IPS DF 6.9 (cell line): ENCODE measurements at places on chromosomes 16 and 17.

GRCh38 chr16:85735225-85735635 is 15.7 kb downstream of the C16orf74 start:
- H3K4me1 ChIP-seq: peaks cover 4% of the 10 kb centered on the region
- DNase-seq: no peak

GRCh38 chr16:56909527-56909979 is 22.4 kb upstream of the HERPUD1 start:
- no peak for DNase-seq
- H3K4me3 ChIP-seq: no peak overlapping the region
- H3K4me1 ChIP-seq: peaks cover 4% of the 10 kb centered on the region; the same call in 1 of the 2 replicates
- no peaks in the 10 kb centered on the region for H3K27me3 ChIP-seq

- H3K4me1 ChIP-seq: no peaks in the 10 kb centered on the region; the same call in 1 of the 2 replicates
- no peak overlapping the region for H3K4me3 ChIP-seq
- H3K27me3 ChIP-seq: no peaks in the 10 kb centered on the region
- no peak for DNase-seq
- no peaks in the 10 kb centered on the region for H3K36me3 ChIP-seq
These were observed 359.8 kb upstream of the ASIC2 start for GRCh38 chr17:33652731-33653398.

GRCh38 chr16:89216315-89217137 is 977 bp upstream of the ZNF778 start:
- no peak overlapping the region for H3K27ac ChIP-seq
- H3K36me3 ChIP-seq: peaks cover 2% of the 10 kb centered on the region; the same call in 1 of the 2 replicates
- DNase-seq: no peak

DNA sequence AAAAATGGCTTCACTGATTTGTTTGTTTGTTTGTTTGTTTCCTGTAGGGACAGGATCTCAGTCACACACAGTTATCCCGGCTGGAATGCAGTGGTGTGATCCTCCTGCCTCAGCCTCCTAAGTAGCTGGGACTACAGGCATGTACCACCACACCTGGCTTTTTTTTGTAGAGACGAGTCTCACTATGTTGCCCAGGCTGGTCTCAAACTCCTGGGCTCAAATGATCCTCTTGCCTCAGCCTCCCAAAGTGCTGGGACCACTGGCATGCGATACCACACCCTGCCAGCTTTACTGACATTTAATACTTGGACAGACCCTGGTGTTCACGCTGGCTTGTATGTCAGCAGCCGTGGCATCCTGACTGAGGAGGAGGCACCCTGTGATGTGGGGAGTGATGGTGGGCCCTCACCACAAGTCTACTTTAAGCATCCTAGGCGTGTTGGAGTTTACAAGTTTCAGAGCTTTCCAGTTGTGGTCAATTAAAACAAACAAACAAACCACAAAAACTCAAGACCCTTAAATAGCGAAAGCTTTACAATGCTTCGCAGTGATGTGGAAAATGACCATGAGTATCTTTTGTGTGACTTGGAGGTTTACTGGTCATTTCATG is 5.1 kb downstream of the ABCA3 start:
- H3K36me3 ChIP-seq: no peaks in the 10 kb centered on the region
- no peak overlapping the region for H3K4me3 ChIP-seq
- no peak overlapping the region for H3K27ac ChIP-seq
- H3K27me3 ChIP-seq: peaks cover 9% of the 10 kb centered on the region
- DNase-seq: no peak

DNA sequence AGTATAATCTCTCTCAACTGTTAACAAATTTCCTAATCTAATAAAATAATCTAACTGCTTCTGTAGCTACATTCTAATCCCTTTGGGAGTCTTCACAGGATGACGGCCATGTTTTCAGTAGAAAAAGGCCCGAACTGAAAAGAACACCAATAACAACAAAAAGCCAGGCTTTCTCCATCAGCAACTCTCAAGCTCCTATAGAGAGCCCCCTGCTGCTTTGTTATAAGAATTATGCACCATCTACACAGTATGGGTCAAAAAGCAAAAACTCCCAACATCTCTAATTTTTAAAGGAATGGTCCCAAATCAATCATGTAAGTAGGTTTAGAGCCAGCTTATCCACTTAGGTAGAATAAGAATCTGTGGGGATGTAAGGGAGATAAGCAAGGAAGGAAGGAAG is 163.6 kb upstream of the C17orf78 start:
- no peaks in the 10 kb centered on the region for H3K4me1 ChIP-seq
- DNase-seq: no peak

DNA sequence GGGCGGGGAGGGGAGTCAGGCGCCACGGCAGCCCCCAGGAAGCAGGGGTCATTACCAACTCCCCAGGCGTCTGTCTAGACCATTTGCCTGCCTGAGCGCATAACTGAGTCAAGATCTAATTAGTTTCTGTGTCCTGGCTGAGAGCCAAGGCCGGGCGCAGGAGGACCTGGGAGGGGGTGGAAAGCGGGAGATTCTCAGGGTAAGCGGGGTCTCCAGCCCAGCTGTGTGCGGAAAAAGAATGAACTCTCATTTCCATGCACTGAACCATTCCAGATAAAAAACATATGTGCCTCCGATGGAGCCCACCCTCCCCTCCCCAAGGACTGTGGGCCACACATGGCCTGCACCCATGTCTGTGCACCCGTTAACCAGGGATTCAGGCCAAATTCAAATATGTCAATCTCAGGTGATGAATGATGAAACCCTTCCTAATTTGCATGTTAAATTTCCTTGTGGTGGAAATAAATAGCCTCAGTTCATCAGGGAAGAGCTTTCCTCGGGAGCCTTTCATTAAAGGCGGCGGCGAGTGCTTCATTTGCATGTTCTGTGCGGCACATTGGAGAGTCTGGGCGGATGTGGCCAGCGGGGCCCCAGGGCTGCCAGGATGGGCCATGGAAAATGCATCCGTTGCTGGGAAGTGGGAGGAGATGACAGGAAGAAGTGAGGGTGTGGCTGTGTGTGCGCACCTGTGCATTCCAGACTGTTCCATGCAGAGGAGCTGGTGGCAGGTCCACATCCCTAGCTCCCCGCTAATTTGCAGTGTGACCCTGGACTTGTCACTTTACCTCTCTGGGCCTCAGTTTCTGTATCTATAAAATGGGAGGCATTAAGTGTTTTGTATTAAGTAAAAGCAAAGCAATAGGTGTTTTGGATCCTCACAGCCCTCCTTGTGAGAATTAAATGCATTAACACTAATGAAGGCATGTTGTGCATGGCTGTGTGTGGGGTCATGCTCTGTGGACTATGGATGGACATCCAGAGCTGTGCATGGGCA is 151.1 kb downstream of the SDK2 start:
- peaks cover 3% of the 10 kb centered on the region; the same call in 1 of the 2 replicates for H3K4me1 ChIP-seq
- no peak overlapping the region for H3K4me3 ChIP-seq
- H3K36me3 ChIP-seq: no peaks in the 10 kb centered on the region
- no peaks in the 10 kb centered on the region for H3K27me3 ChIP-seq

- H3K27me3 ChIP-seq: no peaks in the 10 kb centered on the region
- no peak overlapping the region for H3K4me3 ChIP-seq
- H3K27ac ChIP-seq: no peak overlapping the region
- H3K4me1 ChIP-seq: no peaks in the 10 kb centered on the region
- H3K36me3 ChIP-seq: no peaks in the 10 kb centered on the region
- no peak for DNase-seq
These were observed 13.5 kb downstream of the FLYWCH2 start for GRCh38 chr16:2896480-2897010.

DNA sequence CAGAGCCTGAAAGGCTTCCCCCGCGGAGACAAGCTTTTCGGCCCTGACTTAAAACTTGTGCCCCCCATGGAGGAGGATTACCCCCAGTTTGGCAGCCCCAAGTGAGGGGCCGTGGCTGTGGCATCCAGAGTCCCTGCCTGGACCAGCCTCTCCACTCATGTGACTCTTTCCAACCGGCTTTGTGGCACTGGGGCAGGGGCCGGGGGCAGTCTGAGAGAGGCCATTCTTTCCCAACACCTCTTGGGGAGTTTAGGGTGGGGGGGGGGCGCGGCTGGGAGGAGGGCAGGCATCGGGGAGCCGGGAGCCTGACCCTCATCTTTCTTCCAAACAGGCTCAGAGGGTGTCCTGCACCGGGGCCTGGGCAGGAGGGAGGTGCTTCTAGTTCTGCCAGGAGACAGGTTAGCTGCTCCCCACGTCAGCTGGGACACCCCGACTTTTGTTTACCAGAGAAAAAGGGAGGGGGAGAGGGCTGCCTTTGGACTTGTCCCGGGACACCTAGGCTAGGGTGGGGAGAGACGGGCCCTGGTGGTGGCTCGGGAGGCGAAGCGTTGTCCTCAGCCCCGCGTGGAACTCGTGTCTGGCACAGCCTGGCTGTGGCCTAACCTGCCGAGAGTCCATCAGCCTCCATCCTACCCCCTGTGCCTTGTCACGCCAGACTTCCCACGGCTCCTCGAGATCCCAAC is 7.3 kb upstream of the SERPINF1 start:
- no peaks in the 10 kb centered on the region for H3K36me3 ChIP-seq
- DNase-seq: no peak
- H3K27me3 ChIP-seq: no peaks in the 10 kb centered on the region
- no peak overlapping the region for H3K27ac ChIP-seq
- 0 out of 2 replicates have a peak, but pooled peaks cover 3% of the 10 kb centered on the region for H3K4me1 ChIP-seq
- H3K4me3 ChIP-seq: no peak overlapping the region

DNA sequence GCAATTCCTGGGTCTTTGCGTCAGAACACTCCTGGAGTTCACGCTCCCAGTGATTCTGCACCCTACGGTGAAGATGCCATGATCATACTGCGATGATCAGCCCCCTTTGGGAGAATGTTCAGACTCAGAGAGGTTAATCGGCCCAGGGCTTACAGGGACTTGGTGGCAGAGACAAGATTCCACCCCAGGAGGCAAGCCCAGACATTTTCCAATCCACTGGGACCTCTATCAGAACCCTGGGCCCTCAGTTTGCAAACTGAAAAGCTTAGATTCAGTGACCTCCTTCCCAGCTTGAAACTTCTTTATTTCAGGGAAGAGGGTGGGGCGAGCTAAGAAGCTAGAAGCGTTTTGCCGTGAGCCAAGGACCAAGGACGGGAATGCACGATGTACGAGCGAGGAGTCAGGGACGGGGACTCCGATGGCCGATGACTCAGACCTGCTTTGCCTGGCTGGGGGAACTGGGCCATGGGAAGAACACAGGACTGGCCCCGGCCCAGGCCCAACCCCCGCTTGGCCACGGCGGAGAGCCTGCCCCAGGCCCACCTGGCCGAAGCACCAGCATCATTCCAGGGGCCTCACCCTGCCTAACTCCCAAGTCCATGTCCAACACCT is 34.7 kb downstream of the SOCS3 start:
- H3K27ac ChIP-seq: no peak overlapping the region
- H3K4me1 ChIP-seq: peaks cover 5% of the 10 kb centered on the region

GRCh38 chr17:70775679-70776078 is 606.3 kb downstream of the KCNJ2 start:
- H3K27me3 ChIP-seq: no peaks in the 10 kb centered on the region
- H3K4me3 ChIP-seq: no peak overlapping the region
- no peaks in the 10 kb centered on the region for H3K36me3 ChIP-seq
- H3K4me1 ChIP-seq: no peaks in the 10 kb centered on the region
- no peak for DNase-seq

DNA sequence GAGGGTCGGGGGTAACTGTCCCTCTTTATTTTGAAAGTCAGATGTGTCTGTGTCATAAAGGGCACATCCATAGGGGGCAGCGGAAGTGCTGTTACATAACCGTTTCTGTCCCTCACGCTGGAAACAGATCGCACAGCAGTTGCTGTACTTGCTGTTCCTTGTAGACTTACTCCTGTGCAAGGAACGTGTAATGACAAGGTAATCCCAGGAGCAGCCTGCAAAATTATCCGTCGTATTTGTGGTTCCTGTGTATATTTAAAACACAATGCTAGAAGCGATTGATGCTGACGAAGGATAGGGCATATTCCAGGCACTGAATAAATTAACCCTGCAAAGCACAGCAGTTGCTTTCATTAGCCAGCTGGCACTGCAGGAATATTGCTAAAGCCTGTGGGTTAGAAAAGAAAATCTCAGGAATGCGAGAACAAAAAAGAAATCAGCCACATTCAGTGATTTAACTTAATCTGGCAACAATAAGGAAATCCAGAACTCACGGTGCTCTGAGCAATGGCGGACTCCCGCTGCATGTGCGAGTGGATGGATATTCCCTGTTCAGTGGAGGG is 76.2 kb downstream of the SPECC1 start:
- no peak overlapping the region for H3K27ac ChIP-seq
- no peaks in the 10 kb centered on the region for H3K36me3 ChIP-seq
- no peak for DNase-seq
- peaks cover 1% of the 10 kb centered on the region; the same call in 1 of the 2 replicates for H3K4me1 ChIP-seq
- H3K4me3 ChIP-seq: no peak overlapping the region

GRCh38 chr16:65342231-65342866 is 220.5 kb upstream of the CDH11 start:
- no peaks in the 10 kb centered on the region for H3K36me3 ChIP-seq
- H3K27me3 ChIP-seq: no peaks in the 10 kb centered on the region
- no peak overlapping the region for H3K27ac ChIP-seq
- H3K4me3 ChIP-seq: no peak overlapping the region
- H3K4me1 ChIP-seq: no peaks in the 10 kb centered on the region

DNA sequence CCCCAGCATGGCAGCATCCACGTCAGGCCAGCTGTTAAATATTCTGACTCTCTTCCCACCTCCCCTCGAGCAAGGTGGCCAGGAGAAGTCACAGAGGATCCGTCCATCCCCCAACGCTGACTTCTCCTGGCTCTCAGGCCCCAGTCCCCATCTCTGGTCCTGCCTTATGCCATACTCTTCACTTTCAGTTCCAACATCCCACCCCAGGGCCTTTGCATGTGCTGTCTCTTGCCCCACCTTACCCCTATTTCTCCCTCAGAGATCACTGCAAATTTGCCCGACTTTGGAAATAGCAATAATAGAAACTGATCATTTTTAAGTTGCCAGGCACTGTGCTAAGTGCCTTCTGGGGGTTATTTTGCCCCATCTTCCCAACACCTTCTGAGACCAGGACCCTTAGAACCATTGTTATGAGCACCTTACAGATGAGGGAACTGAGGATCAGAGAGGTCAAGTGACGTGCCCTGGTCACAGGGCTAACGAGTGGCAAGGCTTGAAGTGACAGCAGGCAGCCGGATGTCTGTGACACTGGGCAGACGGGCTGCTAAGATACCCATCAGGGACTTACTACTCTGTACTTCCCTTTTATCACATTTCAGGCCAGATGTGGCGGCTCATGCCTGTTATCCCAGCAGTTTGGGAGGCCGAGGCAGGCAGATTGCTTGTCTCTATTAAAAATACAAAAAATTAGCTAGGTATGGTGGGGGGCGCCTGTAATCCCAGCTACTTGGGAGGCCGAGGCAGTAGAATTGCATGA is 17.7 kb downstream of the HID1 start:
- no peaks in the 10 kb centered on the region for H3K36me3 ChIP-seq
- no peak for DNase-seq
- H3K27me3 ChIP-seq: no peaks in the 10 kb centered on the region
- no peak overlapping the region for H3K4me3 ChIP-seq

DNA sequence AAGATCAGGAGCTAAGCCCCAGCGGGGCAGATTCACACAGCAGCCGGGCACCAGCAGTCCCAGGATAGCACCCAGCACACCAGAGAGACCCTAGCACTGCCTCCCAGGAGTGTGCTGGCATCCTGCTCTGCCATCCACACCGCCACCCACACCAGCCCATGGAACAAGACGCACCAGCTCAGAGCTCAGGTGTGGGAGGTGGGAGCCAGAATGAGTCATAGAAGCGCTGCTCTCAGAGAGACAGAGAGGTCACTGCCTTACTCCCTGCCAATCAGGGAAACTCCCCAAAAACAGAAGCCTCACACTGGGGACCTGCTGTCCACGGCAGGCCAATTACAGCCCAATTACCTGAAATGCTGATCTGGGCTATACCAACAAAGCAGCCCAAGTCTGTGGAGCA is 64.9 kb downstream of the CDYL2 start:
- no peaks in the 10 kb centered on the region for H3K4me1 ChIP-seq
- no peak overlapping the region for H3K4me3 ChIP-seq
- H3K27me3 ChIP-seq: no peaks in the 10 kb centered on the region
- H3K27ac ChIP-seq: no peak overlapping the region
- H3K36me3 ChIP-seq: no peaks in the 10 kb centered on the region
- no peak for DNase-seq
